ENCODE measurements at places on chromosomes 12 and 14. TPM values are rescaled to one million over a fixed set of nuclear protein-coding genes. Genes with fewer than 3 reads are reported as not detected.

The KCNJ8 gene
- 0.17 TPM for total RNA-seq

The RNASE3 gene
- not detected for total RNA-seq

The KRT4 gene
- not detected for total RNA-seq

The PTPN21 gene
- total RNA-seq = 7.6 TPM

DNA sequence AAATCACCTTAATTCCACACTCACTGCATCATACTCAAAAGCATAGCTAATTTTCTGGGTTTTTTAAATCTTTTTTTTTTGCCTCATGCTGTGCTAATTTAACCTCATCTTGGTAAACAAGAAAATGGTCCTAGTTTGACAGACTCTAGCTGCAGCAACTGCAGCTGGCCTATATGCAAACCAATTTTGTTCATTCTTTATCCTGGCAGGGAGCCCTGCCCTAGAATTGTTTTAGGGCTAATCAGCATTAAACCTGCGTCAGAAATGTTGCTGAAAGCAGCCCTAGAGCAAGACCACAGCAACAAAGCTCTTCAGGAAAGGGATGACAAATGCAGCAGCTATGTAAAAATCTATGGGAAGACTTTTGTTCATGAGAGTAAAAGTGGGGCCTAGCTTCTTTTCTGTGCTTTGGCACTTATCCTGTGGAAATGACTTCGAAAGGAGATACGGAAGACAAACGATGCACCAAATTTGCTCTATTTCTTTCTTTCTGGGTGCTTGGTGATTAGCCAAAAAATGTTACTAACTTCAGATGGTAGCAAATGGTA is 72.2 kb downstream of the DENND5B start:
- DNase-seq = peak; percentile 85

DNA sequence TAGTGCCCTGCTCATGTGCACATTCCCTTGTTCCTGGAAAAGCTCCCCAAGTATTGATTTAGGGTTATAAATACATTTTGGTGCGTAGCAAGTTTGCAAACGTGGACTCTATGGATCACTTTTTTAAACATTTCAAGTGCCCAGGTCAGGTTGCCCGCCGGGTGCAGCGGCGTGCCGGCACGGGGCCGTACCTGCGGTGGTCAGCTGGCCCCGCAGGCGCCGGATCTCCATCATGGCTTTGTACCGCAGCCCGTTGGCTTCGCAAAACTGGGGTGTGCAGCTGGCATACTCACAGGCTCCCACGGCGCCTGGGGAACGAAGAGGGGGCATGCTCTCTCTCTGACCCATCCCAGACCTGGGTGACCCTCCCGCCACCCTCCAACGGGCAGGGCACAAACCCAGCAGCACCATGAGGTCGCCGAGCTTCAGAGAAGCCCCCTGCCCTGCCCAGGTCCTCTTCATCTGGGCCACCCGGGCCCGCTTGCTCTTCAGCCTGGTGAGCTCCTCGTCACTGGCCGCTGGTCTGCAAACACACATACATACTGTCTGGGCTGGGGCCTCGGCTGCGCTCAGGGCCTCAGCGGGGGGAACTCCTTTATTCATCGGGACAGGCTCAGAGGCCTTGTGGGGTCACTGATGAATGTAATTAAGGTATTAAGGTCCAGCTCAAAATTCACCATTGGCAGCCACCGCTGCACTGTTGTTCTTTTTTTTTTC is 35.1 kb downstream of the DHX37 start:
- no peak for DNase-seq

GRCh38 chr12:105104762-105105161 is 2.8 kb upstream of the WASHC4 start:
- DNase-seq = no peak

GRCh38 chr14:101965181-101965544 is 790 bp downstream of the DYNC1H1 start:
- DNase-seq = peak; percentile 27

GRCh38 chr12:55698241-55698955 is 9.3 kb downstream of the ITGA7 start:
- no peak for DNase-seq

- DNase-seq = no peak
Observed at GRCh38 chr14:74954232-74954946, 1.0 kb downstream of the PGF start.

GRCh38 chr14:25518364-25518763 is 468.4 kb upstream of the STXBP6 start:
- DNase-seq = no peak

- no peak for DNase-seq
Observed at GRCh38 chr12:112846619-112847018, 55.1 kb downstream of the RPH3A start.

DNA sequence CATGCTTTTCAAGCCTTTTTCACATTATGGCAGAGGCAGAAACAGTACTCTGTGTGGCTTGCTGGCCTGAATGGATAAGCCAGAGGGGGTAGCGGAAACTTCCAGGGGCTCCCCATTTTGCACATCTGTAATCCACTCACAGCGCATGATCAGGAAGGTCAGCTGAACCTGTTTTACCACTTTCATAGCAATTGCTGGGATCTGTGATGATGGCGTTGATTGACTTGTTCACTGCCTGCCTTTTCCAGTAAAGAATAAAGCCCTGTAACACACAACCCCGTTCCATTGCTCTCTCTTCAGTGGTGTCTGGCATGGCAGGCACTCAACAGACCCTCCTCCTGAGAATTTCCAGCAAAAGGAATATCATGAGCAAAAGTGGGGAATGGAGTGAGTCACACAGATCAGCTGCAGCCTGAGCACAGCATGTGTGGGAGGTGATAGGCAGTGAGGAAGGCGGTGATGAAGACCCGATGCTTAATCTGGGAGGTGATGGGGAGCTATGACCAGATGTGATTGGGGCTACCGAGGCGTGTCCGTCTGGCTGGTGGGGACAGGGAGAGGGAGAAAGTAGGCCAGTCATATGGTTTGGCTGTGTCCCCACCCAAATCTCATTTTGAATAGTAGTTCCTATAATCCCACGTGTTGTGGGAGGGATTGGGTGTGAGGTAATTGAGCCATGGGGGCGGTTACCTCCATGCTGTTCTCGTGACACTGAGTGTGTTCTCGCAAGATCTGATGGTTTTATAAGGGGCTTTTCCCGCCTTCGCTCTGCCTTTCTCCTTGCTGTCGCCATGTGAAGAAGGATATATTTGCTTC is 44.7 kb upstream of the CHST11 start:
- no peak for DNase-seq

Data from HCT116 (cell line).